ENCODE measurements at places on chromosomes 5 and 9.

DNA sequence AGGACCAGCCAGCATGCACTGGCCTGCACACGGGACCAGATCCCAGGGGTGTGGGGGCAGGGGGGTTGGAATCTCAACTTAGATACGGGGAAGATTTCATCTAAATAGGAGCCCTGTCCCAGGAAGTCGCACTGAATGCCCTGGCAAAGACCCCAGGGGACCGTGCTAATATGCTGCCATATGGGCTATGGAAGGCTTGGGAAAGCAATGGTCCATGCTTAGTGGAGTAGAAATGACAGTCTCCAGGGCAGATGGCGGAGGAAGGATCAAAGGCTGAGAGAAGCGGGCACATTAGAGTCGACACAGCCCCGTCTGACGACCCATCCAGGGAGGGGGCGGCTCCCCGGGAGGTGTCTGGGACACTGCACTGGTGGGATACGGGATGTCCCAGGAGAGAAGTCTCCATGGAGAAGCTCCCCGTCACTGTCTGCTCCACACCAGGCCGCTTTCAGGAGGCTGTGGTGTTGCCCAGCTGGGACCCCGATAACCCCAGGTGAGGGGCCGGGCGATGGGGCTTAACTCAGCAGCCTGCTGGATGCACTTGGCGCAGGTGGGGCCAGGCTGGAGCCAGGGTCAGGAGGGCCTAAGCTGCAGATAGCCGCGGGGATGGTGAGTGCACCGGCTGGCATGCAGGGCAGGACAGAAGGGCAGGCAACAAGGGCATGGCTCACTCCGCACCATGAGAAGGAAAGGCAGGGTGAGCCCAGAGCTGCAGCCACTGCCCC, 377.7 kb upstream of the IRX1 start:
- no peak for DNase-seq

- DNase-seq = no peak
These were observed 53.3 kb downstream of the FOXD1 start for GRCh38 chr5:73395256-73395655.

GRCh38 chr5:170183816-170184687, 48.7 kb upstream of the C5orf58 start:
- DNase-seq = peak; percentile 7

GRCh38 chr5:98713027-98713426, 60.4 kb upstream of the RGMB start:
- DNase-seq = no peak

- no peak for DNase-seq
These were observed 3.6 kb downstream of the ITK start for GRCh38 chr5:157184117-157184670.

GRCh38 chr5:2761921-2762488, 10.5 kb upstream of the IRX2 start:
- DNase-seq = no peak

- no peak for DNase-seq
These were observed 1158.0 kb downstream of the MAT2B start for GRCh38 chr5:164663198-164663989.

DNA sequence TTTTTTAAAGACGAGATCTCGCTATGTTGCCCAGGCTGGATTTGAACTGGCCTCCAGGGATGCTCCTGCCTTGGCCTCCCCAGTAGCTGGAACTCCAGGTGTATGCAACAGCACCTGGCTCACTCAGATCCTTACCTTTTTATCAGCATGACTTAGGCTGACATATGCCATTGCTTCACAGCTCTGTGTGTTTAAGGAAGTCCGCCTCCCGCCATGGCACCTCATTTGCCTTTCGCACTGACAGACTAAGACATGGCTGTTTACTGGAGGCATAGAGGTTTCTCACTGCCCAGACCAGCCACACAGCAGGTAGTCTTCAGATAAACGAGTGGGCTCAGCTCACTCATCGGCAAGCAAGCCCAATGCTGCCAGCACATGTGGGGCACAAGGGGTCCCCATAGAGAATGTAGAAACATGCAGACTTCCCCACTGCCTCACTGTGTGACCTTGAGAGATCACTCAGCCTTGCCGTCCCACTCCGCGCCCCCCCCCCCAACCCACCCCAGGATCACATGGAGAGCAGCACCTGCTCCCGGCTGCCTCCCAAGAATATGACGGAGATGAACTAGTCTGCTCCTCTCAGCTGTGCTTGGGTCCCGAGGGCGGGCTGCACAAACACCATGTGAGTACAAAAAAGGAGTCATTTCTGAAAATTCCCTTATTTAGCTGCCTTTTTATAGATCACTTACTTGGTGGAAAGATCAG, 62.8 kb downstream of the DCP2 start:
- no peak for DNase-seq

- DNase-seq = no peak
These were observed 22.7 kb downstream of the CYFIP2 start for GRCh38 chr5:157288405-157289163.

- DNase-seq = no peak
These were observed 3.4 kb downstream of the PDLIM4 start for GRCh38 chr5:132260714-132261551.

GRCh38 chr9:14400658-14400995, 86.7 kb upstream of the NFIB start:
- no peak for DNase-seq

- no peak for DNase-seq
These were observed 72.0 kb downstream of the FAM78A start for GRCh38 chr9:131204285-131204684.

DNA sequence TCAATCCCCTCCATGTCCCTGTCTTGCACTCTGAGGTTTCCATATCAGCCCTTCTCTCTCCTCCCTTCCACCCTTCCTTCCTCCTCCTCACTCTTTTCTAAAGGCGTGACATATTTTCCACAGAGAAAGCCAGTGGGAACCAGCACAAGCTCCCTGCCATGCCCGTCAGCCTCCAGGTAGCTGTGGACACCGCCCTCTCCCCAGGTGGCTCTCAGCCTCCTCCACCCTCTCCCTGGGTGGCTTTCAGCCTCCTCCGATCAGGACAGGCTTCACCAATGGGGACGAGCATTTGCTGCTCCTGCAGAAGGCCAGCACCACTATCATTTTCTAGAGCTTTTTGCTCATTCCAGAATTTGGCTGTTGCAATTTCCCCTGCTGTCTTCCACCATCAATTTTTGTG, 236.6 kb downstream of the GADD45G start:
- no peak for DNase-seq

- no peak for DNase-seq
These were observed 7.2 kb upstream of the PSD2 start for GRCh38 chr5:139788294-139788910.

GRCh38 chr9:110066929-110067716, 140.8 kb downstream of the C9orf152 start:
- DNase-seq = no peak

DNA sequence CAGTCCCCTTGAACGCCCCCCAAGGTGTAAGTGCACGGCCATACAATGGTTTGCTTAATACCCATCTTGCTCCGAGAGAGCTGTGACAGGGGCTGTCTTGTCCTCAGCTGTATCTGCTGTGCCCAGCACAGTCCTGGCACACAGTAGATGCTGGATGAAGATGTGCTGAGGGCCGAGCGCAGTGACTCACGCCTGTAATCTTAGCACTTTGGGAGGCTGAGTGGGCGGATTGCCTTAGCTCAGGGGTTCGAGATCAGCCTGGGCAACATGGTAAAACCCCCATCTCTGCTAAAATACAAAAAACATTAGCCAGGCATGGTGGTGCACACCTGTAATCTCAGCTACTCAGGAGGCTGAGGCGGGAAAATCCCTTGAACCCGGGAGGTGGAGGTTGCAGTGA, 53.6 kb downstream of the C9orf50 start:
- no peak for DNase-seq

- no peak for DNase-seq
These were observed 97.9 kb downstream of the CHSY3 start for GRCh38 chr5:130002183-130002582.

DNA sequence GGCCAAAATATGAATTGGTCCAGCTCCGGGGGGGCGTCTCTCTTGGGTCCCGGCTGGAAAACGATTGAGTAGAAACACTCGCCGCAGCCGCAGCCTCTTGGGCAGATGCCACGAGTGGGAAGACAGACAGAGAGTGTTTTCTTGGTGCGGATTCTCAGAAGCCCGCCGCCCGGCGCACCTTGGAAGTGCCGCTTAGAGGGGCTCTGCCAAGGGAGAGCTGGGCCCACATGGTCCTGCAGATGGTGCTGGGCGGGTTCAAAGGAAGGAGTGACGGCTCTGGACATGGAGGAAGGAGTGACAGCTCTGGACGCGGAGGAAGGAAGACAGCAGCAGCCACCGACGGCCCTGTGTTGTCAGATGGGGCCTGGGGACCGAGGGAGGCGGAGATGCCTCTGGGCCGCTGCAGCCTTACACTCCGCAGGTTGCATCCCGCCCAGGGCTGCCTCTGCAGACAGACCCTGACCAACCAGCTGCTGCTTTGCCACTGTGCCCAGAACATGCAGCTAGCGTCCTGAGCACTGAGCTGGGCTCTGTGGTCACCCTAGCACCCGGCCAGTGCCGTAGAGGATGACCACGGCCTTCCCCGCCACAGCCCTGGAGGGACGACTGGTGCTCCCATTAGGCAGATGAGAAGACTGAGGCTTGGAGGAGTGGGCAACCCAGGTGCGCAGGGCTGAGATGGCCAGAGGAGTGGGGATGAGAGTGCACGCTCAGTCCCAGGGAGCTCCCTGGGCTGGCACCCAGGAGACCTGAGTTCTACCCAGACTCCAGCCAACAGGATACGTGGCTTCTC, 20.8 kb upstream of the QRFP start:
- no peak for DNase-seq

All from stimulated activated CD4-positive, alpha-beta T cell treated with anti-CD3 and anti-CD28 coated beads, TNF-alpha, amount 100 ng/mL, for 1 hour (primary cell).